Small intestine (tissue), 16 donors: ENCODE measurements at places on chromosomes 1 and 21.

- DNase-seq, result no peak
Measured at GRCh38 chr21:42298237-42298636, 17.0 kb downstream of the TFF3 start.

DNA sequence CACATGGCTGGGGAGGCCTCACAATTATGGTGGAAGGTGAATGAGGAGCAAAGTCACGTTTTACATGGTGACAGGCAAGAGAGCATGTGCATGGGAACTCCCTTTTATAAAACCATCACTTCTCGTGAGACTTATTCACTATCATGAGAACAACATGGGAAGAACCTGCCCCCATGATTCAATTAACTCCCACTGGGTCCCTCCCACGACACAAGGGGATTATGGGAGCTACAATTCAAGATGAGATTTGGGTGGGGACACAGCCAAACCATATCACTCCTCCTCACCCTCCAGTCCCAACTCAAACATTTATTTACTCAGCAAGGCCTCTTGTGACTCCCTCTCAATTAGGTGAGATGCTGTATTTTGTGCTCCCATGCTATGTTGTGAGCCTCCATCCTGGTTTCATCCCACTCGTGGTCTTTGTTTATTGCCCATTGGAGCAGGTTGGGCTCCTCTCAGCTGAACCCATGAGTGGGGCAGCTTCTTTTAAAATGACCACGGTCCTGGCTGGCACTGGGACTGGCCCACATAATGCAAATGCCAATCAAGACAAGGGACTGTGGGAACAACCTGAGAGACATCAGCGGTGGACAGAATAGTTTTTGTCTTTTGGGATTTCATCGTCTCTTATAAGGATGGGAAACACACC, 28.8 kb downstream of the IRF2BP2 start:
- no peak for DNase-seq

DNA sequence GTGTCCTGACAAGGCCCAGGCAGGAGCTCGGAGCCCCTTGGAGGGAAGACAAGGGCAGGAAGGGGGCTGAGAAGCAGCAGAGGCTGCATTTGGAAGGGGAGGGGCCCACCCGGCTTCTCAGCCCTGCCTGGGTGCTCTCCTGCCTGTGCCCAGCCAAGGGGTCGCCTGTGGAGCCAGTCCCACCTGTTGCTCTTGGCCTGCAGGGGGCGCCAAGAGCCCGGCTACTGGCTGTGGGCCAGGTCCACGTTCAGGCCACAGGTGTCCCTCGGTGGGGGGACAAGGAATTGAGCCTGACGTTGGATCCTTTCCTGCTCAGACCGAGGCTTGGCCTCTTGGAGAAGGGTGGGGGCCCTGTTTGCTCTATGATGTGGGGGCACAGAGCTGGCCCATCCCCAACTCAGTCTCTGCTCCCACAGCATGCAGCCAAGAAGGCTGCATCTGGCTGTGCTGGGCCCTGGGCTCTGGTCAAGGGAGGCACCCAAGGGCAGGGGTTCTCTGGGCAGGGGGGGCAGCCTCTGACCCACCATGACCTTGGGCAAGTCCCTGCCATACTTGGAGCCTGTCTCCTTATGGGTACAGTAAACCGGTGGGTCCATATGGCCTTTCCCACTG, 10.9 kb downstream of the WNT4 start:
- peak; percentile 36 for DNase-seq

DNA sequence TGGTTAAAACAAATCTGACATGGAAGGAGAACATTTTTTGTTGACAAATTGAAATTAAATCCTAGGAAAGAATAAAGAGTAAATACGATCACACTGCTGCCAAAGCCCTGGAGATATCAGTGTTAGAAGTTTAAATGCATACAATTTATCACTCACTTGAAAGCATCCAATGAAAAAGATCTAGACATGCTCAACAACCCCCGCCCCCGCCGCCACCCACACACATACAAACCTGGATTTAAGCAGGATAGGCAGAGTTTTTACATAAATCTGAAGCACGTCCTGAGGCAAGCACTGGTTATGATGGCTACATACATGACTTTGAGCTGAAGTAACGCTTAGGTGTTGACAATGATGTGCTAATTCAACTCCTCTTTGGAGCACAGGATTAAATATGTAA, 58.5 kb downstream of the LYST start:
- DNase-seq, result no peak

DNA sequence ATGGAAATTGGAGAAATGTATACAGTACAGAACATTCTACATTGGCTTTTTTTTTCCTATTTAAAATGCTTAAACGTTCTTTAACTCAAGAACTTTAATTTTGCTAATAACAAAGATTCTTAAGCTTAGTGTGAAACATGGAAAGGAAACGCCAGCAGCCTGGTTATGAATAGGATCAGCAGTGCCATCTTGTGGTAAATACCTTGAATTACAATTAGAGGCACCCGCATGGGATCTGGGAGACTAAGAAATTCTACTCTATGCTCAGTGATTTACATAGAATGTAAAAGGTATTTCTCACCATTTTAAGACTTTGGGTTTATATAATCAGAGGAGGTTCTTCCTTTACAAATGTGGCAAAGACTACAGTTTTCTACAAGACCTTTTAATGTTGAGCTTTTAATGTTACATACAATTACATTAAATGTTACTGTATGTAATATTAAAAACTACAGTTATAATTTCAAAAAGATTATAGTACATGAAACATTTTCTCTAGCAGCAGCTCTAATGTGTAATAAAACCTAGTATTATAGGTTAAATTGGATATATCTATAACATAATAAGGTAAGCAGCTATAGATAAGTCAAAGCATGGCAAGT, 32.1 kb upstream of the APOBEC4 start:
- peak; percentile 64 for DNase-seq

DNA sequence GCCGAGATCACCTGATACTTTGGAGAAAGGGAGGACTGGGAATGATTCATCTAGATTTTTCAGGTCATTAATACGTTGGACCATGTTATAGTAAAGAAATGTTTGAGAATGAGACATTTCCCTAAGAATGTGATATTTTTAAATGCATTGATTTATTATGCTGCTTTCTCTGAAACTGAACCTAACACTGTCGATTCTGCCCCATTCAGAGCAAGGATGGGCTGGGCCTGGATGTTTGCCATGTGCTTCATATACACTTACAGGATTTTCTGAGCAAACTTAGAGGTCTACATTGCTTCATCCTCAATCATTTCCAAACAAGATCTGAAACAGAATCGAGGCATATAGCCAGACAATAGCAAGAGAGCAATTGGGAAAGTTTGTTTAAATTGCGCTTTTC, 183.3 kb downstream of the CRB1 start:
- DNase-seq, result no peak

GRCh38 chr1:104991702-104992101, 1242.0 kb downstream of the AMY1C start:
- no peak for DNase-seq

DNA sequence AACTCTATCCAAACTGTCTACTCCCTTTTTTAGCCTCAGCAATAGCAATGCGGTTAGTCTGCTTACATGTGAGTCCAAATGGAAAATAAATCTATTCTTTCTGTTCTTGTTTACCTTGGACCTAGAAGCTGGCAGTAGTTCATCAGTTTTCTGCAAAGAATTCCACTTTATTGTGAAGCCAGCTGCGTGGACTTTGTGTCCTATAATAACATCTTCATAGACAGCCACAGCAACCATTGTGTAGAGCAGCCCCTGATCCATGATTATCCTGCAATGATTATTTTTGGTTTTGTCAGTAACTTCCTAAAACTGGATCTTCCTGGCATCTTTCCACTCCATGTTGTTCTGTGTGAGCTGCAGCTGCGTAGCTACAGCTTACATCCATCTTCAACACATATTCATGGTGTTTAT, 408.7 kb downstream of the NUF2 start:
- DNase-seq, result no peak

GRCh38 chr1:7229696-7230631, 444.7 kb downstream of the CAMTA1 start:
- DNase-seq, result no peak

GRCh38 chr1:2594641-2595131, 8.1 kb downstream of the PRXL2B start:
- DNase-seq, result no peak

DNA sequence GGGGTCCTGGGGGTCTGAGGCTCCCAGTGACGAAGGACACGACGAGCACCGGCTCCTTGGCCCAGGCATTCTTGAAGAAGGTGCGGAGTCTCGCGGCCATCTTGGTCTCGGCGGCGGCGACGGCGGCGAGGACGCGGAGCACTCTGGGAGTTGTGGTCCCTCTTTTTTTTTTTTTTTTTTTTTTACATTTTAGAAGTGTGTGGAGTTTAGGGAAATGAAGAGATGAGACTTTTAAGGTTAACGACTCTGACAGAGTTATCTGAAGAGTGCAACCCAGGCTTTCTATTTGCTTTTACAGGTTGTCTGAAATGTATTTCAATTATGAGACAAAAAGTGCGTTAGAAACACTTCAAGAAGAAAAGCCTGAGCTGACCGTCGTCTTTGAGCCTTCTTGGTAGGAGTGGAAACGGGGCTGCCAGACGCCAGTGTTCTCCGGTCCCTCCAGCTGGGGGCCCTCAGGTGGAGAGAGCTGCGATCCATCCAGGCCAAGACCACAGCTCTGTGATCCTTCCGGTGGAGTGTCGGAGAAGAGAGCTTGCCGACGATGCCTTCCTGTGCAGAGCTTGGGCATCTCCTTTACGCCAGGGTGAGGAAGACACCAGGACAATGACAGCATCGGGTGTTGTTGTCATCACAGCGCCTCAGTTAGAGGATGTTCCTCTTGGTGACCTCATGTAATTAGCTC, 9.7 kb downstream of the OR2B11 start:
- DNase-seq, result peak; percentile 47

DNA sequence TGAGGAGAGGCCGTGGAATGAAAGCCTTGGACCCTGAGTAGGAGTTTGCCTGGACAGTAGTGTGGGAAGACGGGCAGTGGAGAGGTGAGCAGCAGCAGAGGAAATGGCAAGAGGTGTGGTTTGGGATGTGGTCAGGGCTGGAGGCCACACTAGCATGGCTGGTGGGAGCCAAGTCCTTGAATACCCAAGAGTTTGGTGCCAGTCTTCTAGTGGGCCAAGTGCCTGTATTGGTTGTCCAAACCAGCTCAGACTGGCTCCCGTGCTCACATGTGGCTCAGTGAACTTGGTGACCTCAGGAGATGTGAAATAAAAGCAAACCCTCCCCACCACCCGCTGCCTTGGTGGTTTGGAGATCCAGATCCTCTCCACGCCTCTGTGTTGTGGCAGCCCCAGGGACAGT, 2.4 kb downstream of the GUCA2A start:
- no peak for DNase-seq
